Stimulated activated CD8-positive, alpha-beta memory T cell treated with anti-CD3 and anti-CD28 coated beads, Interleukin-2, amount 100 ng/mL, for 1 hour (primary cell): ENCODE measurements at places on chromosomes 12 and 14.

- DNase-seq, result no peak
These were observed 6.8 kb upstream of the YLPM1 start for GRCh38 chr14:74756326-74756725.

- DNase-seq, result peak; percentile 50
These were observed 50.5 kb downstream of the IRF2BPL start for GRCh38 chr14:76977793-76978720.

GRCh38 chr12:84605983-84606382 lies 306.6 kb downstream of the SLC6A15 start:
- no peak for DNase-seq

- DNase-seq, result no peak
These were observed 229.2 kb downstream of the DPF3 start for GRCh38 chr14:72664651-72665050.

DNA sequence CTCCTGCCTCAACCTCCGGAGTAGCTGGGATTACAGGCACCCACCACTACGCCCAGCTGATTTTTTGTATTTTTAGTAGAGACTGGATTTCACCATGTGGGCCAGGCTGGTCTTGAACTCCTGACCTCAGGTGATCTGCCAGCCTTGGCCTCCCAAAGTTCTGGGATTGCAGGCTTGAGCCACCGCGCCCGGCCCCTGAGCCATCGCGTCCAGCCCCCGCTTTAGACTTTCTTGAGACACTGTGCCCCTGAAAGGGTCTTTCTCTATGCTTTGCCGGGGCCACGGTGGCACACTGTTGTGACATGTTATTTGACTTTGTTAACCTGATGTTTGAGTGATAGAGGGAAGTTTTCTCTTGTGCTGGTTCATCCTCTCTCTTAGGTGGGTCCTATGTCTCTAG lies 186.4 kb downstream of the BTG1 start:
- no peak for DNase-seq

DNA sequence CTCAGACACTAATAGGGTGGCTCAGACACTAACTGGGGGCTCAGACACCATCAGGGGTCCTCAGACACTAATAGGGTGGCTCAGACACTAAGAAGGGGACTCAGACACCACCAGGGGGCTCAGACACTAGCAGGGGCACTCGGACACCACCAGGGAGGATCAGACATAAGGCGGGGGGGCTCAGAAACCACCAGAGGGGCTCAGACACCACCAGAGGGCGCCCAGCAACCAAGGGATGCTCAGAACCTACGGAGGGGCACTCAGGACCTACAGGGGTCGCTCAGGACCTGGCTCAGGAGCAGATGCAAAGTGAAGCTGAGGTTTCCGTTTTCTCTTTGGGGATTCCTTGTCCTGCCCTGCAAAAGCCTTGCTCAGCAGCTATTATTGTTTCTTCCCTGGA lies 448.5 kb downstream of the TMEM121 start:
- peak; percentile 64 for DNase-seq

- no peak for DNase-seq
These were observed 25.6 kb downstream of the VPS37B start for GRCh38 chr12:122870163-122870842.

GRCh38 chr14:30706704-30707103 lies 84.6 kb downstream of the SCFD1 start:
- no peak for DNase-seq

- DNase-seq, result no peak
These were observed 41.5 kb downstream of the SPPL3 start for GRCh38 chr12:120862664-120863063.

DNA sequence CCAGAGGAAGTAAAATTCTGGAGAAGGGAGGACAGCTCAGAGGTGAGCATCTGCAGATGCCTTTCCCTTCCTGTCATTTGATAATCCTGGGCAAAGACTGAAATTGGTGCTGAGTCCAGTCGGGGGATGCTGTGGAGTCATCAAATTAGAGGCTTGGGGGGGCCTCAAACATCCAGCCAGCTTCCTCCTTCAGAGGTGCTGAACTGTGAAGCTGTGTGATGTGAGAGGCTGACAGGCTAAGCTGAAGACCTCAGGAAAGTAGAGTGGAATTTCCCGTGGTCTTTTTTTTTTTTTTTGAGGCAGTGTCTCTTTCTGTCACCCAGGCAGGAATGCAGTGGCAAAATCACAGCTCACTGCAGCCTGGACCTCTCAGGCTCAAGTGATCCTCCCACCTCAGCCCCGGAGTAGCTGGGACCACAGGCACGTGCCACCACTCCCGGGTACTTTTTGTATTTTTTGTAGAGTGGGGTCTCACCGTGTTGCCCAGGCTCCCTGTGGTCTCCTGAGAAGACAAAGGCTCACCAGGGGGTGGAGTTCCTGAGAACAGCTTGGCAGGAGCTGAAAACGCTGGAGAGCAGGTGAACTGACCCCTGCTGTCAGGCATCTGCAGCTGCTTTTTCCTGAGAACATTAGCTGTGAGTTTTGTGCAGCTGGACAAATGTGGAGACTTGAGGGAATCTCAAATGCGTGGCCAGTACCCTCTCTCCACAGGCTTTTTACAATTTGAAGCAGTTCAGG lies 6.1 kb upstream of the TCL1B start:
- no peak for DNase-seq

DNA sequence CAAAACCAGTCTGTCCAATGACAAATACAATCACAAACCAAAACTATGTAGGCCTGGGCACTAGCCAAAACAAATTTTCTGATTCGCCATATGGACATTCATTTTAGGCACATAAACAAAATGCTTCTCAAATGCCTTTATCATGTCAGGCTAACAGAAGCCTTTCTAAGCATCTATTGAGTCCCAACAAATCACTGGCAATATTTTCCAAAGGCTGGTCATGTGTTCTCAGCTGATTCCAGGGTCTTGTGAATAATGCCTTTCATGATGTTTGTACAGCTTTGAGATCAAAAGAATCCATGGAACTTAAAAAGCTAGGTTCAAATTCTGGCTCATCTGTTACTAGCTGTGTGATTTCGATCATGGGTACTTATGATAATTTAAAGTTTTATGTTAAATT lies 16.1 kb downstream of the FSCB start:
- no peak for DNase-seq

GRCh38 chr12:110995016-110995415 lies 74.6 kb upstream of the MYL2 start:
- no peak for DNase-seq

- DNase-seq, result no peak
These were observed 152.2 kb downstream of the BCL11B start for GRCh38 chr14:99119554-99120525.

- DNase-seq, result no peak
These were observed 580.1 kb downstream of the ALG10 start for GRCh38 chr12:34602213-34602940.

DNA sequence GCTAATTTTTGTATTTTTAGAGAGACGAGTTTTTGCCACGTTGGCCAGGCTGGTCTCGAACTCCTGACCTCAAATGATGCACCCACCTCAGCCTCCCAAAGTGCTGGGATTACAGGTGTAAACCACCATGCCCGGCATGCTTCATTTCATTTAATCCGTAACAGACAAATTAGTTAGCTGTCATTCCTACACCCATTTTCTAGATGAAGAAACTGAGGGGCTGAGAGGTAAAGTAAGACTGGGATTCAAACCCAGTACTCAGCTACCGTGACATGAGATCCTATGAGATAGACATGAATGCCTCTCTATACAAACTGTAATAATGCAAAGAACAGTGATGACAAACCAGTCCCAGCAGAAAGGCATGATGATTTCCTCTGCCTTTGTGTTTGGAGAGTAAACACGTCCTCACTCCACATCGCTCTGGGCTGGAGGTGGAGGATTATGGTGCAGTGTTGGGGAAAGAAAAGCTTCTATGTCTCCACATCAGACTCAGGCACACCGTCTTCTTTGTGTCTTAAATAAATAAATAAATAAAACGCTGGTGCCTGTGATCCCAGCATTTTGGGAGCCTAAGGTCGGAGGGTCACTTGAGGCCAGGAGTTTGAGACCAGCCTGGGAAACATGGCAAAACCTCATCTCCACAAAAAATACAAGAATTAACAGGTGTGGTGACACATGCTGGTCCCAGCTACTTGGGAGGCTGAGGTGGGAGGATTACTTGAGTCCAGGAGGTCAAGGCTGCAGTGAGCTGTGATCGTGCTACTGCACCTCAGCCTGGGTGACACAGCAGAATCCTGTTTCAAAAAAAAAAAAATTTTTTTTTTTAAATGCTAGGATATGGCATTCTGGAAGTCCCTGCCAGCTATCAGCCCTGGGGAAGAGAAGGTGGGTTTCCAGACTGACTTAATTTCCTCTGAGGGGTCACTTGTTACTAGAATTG lies 10.5 kb downstream of the VSX2 start:
- no peak for DNase-seq

DNA sequence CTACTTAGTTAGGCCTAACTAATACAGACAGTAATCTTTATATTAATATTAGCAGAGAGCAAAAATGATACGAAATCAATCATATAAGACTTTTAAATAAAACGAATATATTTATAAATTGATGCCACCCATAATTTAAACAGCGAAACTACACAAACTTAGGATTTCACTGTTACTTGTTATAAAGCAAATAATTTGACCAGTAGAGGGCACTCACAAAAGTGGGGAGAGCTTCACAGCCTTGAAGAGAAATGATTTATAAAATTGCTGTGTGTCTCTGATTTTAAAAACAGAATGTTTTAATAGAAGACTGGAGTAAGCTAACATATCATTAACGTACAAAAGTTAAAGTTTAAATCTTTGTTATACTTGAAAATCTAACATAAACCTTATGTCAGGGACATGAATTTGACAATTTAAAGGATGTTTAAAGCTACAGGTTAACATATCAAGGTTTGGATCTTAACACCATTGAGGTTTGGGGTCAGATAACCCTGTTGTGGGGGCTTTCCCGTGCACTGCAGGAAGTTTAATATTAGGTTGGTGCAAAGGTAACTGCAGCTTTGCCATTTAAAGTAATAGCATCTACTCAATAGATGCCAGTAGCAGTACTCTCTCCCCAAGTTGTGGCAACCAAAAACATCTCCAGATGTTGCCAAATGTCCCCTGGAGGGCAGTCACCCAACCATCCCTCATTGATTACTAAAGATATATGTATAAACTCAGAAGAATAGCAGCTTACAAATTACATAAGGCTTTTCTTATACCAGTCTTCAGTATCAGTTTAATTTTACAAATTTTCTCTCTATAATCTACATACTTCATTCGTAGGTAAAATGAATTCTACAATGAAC lies 9.3 kb downstream of the KRAS start:
- DNase-seq, result no peak

DNA sequence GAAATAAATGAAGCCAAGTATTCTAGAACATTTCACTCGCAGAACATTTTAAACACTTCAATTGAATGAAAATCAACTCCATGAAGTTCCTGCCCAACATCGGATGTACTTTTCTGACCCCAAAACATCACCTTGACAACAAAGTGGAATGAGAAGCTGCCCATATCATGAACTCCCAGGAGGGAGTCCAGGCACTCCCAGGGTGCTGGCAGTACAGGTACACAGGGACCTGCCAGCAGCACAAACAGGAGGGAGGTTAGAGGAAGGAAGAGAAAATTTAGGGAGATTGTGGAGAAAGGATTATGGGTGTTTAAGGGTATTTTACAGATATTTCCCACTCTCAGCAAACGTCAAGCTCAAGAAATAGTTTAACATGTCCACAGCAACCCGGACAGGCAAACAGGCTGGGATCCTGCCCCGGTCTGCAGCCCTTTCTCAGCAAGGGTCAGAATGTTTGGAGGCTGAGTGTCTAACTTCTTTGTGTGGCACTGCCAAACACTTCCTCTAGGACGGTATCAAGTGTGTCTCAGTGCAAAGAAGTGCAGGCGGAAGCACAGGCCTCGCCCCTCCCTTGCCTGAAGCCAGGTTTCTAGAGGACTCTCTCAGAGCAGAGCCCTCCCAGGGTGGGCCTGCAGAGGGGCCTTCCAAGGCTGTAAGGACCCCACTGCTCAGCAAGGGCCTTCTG lies 72.2 kb downstream of the SETD3 start:
- DNase-seq, result no peak

- no peak for DNase-seq
These were observed 561.3 kb downstream of the C12orf50 start for GRCh38 chr12:87467936-87468335.

GRCh38 chr14:103801459-103801858 lies 45.9 kb downstream of the PPP1R13B start:
- no peak for DNase-seq

GRCh38 chr12:57621497-57622292 lies 10.5 kb downstream of the ARHGEF25 start:
- DNase-seq, result no peak

- no peak for DNase-seq
These were observed 72.7 kb downstream of the WDR20 start for GRCh38 chr14:102212356-102212755.

GRCh38 chr12:116257215-116257614 lies 20.3 kb downstream of the MED13L start:
- no peak for DNase-seq

DNA sequence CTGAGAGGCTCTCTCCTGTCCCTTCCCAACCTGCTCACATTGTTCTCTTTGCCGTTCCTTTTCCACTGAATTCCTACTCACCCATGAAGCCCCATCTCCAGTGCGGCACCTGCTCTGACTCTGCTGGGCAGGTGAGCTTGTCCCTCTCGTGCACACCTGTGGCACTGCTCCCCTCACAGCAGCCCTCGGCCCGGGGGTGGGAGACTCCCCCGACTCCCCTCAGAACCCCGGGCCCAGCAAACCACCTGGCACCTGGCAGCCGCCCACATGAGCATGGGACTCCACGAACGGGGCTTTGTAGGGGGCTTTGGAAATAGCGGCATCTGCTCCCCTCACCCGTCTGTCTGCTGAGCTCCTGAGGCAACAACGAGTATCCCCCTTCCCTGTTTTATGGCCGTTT lies 162.4 kb upstream of the PRMT8 start:
- no peak for DNase-seq

DNA sequence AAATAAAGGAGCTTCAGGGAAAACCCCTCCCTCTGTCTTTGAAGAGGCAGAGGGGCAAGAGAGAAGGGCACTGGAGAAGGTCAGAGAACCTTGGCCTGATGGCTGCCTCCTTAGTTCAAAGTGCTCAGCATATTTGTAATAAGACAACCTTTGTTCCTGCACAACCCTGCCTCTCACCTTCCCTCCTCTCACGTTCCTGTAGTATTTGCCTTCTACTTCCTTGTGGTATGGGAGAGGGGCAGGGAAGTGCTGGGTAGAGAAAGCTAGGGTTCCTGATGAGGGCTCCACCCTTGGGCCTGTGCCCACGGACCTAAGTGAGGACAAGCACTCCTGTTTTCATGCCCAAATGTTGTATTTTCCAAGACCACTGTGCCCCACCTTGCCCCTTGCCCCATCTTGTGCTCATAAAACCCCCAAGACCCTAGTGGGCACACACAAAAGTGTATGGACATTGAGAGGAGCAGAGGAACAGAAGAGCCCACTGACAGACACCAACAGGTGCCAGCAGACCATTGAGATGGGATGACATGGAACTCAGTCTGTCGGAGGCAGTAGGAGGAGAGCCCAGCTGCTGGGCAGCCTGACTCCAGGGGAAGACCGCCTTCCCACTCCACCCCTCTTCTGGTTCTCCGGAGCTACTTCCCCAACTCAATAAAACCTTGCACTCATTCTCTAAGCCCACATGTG lies 261.5 kb upstream of the CCDC196 start:
- DNase-seq, result no peak
